ENCODE measurements at places on chromosomes 4 and X. TPM values are rescaled to one million over a fixed set of nuclear protein-coding genes. Genes with fewer than 3 reads are reported as not detected.

DNA sequence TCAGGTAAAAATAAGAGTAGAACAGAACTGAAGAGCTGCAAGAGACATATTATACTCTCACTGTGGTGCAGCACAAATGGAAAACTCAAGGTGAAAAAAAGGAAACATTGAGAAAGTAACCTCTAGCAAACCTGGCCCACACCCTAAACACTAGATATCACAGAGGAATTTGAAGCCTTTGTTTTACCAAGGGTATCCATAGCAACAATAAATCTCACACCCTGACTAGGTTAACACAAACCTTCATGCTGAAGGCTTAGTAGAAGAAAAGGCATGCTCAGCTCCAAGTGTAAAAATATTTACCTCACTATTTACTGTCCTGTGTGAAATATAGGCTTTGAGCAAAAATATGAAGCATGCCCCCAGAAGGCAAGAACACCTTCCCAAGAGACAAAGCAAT lies 61.9 kb upstream of the TAB3 start:
- no peak overlapping the region for H3K27ac ChIP-seq
- H3K27me3 ChIP-seq: no peaks in the 10 kb centered on the region
- H3K4me3 ChIP-seq: no peak overlapping the region
- no peaks in the 10 kb centered on the region for H3K4me1 ChIP-seq
- no peak for DNase-seq

DNA sequence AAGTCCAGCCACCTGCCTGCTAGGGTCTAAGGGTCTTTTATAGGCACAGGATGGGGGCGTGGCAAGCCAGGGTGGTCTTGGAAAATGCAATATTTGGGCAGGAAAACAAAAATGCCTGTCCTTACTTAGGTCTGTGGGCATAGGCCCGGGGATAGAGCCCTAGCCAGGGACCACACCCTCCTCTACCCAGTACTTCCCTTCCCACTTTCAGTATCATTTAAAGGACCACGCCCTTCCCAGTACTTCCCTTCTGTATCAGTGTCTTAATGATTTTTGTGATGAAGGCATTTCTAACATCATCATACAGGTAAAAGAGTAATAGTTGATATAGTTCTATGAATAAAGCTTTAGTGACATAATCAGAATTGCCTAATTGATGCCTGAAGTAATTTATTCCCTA lies 11.4 kb downstream of the BANK1 start:
- no peak overlapping the region for H3K4me3 ChIP-seq
- H3K36me3 ChIP-seq: no peaks in the 10 kb centered on the region
- H3K4me1 ChIP-seq: no peaks in the 10 kb centered on the region
- no peak overlapping the region for H3K27ac ChIP-seq
- DNase-seq: no peak
- no peaks in the 10 kb centered on the region for H3K27me3 ChIP-seq

DNA sequence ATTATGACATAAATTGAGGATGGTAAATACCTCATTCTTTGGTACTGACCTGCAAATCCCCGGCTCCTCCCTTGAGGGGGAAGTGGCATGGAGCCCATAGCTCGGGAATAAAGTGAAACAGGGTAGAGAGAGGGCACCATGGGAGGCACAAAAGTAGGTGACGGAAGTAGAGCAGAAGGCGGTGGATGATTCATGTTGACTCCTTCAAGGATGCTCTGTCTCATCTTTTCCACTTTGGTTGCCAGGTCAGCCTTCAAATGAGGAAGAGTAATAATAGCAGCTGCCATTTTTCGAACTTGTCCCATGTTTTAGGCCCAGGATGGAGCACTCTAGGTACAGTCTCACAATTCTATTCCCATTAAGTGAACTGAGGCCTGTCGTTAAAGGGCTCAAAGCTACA lies 41.4 kb upstream of the PHF8 start:
- no peaks in the 10 kb centered on the region for H3K4me1 ChIP-seq
- H3K36me3 ChIP-seq: no peaks in the 10 kb centered on the region
- H3K27me3 ChIP-seq: no peaks in the 10 kb centered on the region
- DNase-seq: no peak
- no peak overlapping the region for H3K4me3 ChIP-seq
- H3K27ac ChIP-seq: no peak overlapping the region

DNA sequence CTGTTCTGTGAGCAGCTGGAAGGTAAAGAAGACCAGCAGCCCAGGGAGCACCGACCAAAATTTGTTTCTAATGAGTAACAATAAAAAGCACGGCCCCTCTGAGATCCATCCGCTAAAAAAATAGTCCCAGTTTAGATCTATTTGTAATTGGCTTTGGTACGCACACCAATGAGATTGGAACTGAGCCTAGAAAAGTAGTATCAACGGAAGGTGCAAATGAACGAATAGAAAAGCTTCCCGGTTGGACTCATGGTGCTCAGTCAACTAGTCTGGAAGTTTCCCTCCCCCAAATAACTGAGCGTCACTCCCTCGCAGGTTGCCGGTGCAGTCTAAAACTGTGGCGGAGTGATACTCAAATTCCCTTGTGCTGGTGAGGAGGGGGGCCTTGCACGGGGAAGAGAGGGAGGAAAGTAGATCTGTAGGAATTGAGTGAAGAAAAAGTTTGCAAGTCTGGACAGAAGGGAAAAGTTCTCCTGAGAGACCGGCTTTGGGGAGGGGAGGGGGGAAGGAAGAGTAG lies at the start of gene COL4A5:
Gene COL4A5, plus strand, starts transcription at position 413 of the 517 bp plus-strand sequence. CDS start 288 bp downstream, outside the sequence.
- no peaks in the 10 kb centered on the region for H3K4me1 ChIP-seq
- peak within 1 kb of the TSS; percentile 94 for H3K4me3 ChIP-seq
- peaks cover 2% of the 10 kb centered on the region for H3K36me3 ChIP-seq
- H3K27ac ChIP-seq: peak within 1 kb of the TSS; percentile 61

GRCh38 chr4:157837071-157837703 lies 335.6 kb downstream of the GASK1B start:
- DNase-seq: no peak
- no peak overlapping the region for H3K27ac ChIP-seq
- no peaks in the 10 kb centered on the region for H3K36me3 ChIP-seq
- H3K4me1 ChIP-seq: no peaks in the 10 kb centered on the region
- no peaks in the 10 kb centered on the region for H3K27me3 ChIP-seq

DNA sequence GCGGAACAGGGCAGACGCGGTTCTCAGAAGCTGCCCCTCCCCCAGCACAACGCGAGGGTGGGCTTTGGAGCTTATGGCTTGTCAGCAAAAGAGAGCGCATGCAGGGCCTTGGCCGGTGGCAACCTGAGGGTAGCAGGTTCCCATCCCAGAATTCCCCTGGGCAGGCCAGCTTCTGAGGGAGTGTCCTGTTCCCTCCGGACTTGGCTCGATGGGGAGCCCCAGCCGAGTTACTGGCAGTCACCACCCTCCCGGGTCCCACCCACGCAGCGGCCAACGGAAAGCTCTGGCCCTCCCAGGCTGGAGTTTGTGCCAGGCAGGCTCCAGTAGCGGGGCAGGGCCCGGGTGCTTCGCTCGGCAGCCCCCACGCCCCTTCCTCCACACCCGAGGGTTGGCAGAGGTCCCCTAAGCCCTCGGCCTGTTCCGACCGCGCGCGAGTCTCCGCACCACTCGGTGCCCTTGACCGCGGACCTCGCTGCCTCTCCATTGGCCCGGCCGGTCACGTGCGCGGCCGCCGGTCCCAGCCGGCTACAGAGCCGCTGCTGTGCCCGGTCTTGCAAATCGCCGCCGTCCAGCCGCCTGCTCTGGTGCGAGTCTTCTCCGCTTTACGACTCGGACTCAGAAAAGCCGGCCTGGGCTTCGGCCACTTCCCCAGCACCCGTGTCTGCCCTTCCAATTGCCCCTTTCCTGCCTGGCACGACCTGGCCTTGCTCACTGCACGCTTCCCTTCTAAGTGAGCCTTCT lies 20.9 kb upstream of the MTM1 start:
- H3K27me3 ChIP-seq: peaks cover 10% of the 10 kb centered on the region
- no peaks in the 10 kb centered on the region for H3K36me3 ChIP-seq
- H3K4me3 ChIP-seq: no peak overlapping the region
- peak; percentile 76 for DNase-seq
- no peak overlapping the region for H3K27ac ChIP-seq

DNA sequence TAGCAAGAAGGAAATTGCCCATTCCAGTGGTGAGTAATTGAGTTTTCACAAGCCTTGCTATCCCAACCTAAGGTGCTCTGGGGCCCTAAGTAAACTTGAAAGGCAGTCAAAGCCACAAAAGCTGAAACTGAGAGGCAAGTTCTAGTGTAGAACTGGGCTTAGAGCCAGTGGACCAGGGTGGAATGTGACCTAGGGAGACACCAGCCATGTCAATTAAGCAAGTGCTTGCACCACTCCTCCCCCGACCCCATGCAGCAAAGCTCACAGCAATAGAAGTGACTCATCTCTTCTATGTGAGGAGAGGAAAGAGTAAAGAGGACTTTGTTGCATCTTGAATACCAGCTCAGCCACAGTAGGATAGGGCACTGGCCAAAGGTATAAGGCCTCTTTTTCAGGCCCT lies 486.1 kb upstream of the POU3F4 start:
- H3K36me3 ChIP-seq: no peaks in the 10 kb centered on the region
- no peaks in the 10 kb centered on the region for H3K27me3 ChIP-seq
- H3K27ac ChIP-seq: no peak overlapping the region
- no peaks in the 10 kb centered on the region for H3K4me1 ChIP-seq
- peak; percentile 53 for DNase-seq

- no peaks in the 10 kb centered on the region for H3K27me3 ChIP-seq
- no peak overlapping the region for H3K4me3 ChIP-seq
- peak; percentile 92 for DNase-seq
- H3K27ac ChIP-seq: no peak overlapping the region
- H3K4me1 ChIP-seq: no peaks in the 10 kb centered on the region
Measured at GRCh38 chrX:102345916-102346315, 93.9 kb downstream of the NXF2B start.

DNA sequence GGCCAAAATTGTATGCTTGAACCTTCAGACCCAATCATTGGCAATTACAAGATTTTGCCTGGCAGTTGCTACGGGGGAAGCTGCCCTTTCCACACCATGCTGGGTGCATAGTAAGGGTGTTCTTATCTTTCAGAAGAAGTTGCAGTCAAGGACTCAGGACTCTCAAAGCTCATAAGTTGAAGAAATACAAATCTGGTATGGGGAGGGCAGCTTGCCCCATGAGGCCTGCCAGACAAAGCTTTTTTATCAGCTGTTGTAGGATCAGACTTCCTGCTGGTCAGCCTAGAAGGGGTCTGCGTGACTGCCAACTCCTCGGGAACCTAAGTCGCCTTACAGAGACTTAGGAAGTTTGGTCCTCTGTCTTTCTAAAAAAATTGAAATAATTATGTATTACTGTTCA lies 174.9 kb upstream of the TECRL start:
- peak; percentile 63 for DNase-seq
- H3K4me3 ChIP-seq: no peak overlapping the region
- no peak overlapping the region for H3K27ac ChIP-seq
- H3K36me3 ChIP-seq: no peaks in the 10 kb centered on the region
- H3K27me3 ChIP-seq: no peaks in the 10 kb centered on the region

- H3K27ac ChIP-seq: no peak overlapping the region
- H3K27me3 ChIP-seq: no peaks in the 10 kb centered on the region
- H3K4me1 ChIP-seq: peaks cover 17% of the 10 kb centered on the region
Measured at GRCh38 chr4:140242357-140243277, 88.6 kb upstream of the MAML3 start.

- H3K27me3 ChIP-seq: no peaks in the 10 kb centered on the region
- no peak for DNase-seq
- no peaks in the 10 kb centered on the region for H3K4me1 ChIP-seq
Measured at GRCh38 chr4:5409237-5409636, 299.1 kb downstream of the EVC2 start.

DNA sequence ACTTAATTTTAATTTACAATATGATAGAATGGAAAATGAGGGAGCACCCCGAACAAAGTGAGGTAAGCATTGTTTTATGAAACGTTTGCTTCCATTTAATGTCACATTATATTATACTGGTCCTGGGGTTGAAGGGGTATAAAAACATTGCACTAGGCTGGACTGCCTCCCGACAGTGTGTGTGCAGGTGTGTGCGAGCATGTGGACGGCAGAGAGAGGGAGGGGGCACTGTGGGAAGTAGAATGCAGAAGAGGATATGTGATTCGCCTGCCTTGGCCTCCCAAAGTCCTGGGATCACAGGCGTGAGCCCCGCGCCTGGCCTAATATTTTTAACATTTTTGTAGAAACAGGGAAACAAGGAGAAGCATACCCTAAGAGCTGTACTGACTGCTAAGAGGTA lies 36.0 kb downstream of the IRF2 start:
- no peaks in the 10 kb centered on the region for H3K36me3 ChIP-seq
- no peak overlapping the region for H3K27ac ChIP-seq
- no peaks in the 10 kb centered on the region for H3K27me3 ChIP-seq
- DNase-seq: no peak
- no peak overlapping the region for H3K4me3 ChIP-seq

DNA sequence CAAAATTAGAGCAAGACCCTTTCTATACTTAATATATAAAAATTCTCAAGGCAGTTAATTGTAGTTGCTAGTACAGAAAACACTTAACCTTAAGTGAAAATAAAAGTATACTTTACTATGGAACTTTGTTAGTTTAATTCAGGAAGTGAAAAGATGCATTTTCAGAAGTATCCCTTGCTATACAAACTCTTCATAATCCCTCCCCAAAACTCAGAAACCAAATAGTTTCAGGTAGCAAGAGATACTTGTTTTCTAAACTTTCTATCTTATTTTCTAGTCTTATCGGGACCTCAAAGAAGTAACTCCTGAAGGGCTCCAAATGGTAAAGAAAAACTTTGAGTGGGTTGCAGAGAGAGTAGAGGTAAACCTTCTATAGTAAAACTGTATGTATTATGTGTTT lies 14.3 kb downstream of the PAICS start:
- no peaks in the 10 kb centered on the region for H3K4me1 ChIP-seq
- H3K4me3 ChIP-seq: no peak overlapping the region
- H3K36me3 ChIP-seq: peaks cover 100% of the 10 kb centered on the region
- no peaks in the 10 kb centered on the region for H3K27me3 ChIP-seq
- DNase-seq: no peak

DNA sequence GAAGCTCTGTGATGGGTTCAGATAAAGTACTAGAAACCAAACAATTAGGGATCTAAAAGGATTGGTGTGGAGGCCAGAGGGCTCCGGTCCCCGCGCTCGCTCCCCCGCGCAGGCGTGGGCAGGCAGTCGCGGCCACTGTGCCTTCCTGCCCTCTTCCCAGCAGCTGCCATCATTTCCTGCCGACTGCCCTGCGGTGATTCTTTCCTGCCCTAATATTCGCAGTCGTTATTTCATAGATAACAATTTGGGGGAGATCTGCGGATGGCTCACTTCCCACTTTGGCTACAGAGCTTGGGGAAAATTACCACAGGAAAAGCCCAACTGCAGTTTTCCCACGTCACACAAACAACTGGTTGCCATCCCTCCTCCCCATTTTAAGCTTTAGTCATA lies 2.2 kb downstream of the GRIA2 start:
- peak overlapping the region; percentile 80 for H3K4me3 ChIP-seq
- H3K4me1 ChIP-seq: no peaks in the 10 kb centered on the region
- H3K27me3 ChIP-seq: peaks cover 73% of the 10 kb centered on the region
- no peaks in the 10 kb centered on the region for H3K36me3 ChIP-seq

The GCNA gene
- total RNA-seq: 2.2 TPM

The GPR50 gene
- total RNA-seq: 0.18 TPM

The CLCN4 gene
- 4.4 TPM for total RNA-seq

The HSD17B10 gene
- 113 TPM for total RNA-seq

The SAGE1 gene
- not detected for total RNA-seq

The SUPT20HL1 gene
- total RNA-seq: not detected

The FAM241A gene
- total RNA-seq: 0.07 TPM

The HELT gene
- not detected for total RNA-seq

The ELOVL6 gene
- 43.4 TPM for total RNA-seq

The LARP1B gene
- total RNA-seq: 28.1 TPM

The RS1 gene
- total RNA-seq: not detected

The ADH1C gene
- not detected for total RNA-seq

The MMAA gene
- 6.9 TPM for total RNA-seq

The UGT2B15 gene
- total RNA-seq: not detected

The PRRG1 gene
- 5.2 TPM for total RNA-seq

The GPRASP1 gene
- 2.9 TPM for total RNA-seq

The FGB gene
- total RNA-seq: not detected

The RBM46 gene
- total RNA-seq: 0.49 TPM

All from endodermal cell (in vitro differentiated cells).